Effector CD4-positive, alpha-beta T cell (primary cell): ENCODE measurements at places on chromosomes 2 and 18.

GRCh38 chr2:118693287-118693822, 154.1 kb downstream of the EN1 start:
- no peak for DNase-seq

DNA sequence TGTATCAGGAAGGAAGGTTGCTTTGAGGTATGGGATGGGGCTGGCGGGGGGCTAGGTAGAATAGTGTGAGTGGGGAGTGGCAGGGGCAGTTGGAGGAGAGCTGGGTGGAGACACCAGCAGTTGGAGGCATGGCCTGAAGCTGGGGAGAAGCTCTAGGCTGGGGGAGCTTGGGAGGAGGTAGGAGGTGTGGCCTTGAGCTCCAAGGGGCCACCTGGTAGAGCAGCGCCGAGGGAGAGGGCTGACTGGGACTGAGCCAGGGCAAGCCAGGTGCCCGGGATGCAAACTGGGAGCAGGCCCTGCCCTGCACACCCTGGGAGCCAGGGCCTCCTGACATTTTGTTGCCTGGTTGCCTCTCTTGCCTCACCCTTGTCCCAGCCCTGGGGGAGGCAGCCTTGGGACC, 33.1 kb upstream of the PDIA6 start:
- no peak for DNase-seq

GRCh38 chr2:112579241-112579640, 5.2 kb upstream of the CHCHD5 start:
- DNase-seq: no peak

- DNase-seq: no peak
Observed at GRCh38 chr2:8159211-8159965, 522.5 kb upstream of the ID2 start.

GRCh38 chr2:111678161-111678560, 205.8 kb downstream of the ANAPC1 start:
- DNase-seq: no peak

DNA sequence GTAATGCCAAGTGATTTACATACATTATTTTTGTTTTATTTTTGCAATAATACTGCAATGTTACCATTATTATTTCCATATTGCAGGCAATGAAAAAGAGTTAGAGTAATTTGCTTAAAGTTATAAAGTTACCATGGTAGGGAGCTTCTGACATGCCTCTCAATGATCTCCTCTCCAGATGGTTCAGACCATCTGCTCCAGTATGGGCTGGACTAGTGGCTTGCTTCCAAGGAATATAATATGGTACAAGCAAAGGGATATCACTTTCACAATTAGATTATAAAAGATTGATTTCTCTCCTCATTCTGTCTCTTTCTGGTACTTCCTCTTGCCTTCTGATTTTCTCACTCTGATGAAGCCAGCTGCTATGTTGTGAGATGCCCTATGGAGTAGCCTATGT, 245.4 kb downstream of the INSIG2 start:
- no peak for DNase-seq

GRCh38 chr18:35582899-35583558, 1.5 kb downstream of the GALNT1 start:
- DNase-seq: no peak

DNA sequence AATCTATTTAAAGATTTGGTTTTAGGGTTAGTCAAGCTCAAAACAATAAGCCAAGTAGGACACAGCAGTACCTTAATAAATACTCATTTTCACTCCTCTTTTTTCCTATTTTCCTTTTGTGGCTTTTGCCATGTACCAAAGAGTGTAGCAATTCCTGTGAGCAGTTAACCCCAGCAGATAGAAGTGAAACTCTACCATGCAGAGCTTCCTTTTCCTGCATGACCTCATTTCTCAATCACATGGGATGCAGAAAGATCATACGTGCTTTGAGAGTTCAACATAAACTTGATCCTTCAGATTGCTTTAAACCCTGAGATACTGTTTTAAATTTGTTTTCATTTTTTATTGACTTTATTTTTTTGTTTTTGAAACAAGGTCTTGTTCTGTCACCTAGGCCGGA, 99.1 kb upstream of the ARHGAP15 start:
- no peak for DNase-seq
